ENCODE measurements at places on chromosomes 6 and 20.

DNA sequence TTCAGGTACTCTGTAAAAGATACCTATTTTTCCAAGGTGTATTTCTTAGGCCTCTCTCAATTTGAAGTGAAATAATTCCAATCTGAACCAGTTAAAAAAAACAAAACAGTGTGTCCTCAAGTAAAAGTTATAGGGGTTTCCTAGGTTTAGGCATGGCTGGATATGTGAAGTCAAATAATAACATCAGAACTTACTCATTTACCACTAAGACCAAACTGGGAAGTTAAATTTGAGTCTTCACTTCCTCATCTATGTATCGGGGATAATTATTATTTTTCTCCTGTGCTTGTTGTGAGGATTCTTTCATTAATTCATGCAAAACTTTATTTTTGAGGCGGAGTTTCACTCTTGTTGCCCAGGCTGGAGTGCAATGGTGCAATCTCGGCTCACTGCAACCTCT, 86.2 kb upstream of the PTPRK start:
- DNase-seq = no peak
- H3K27ac ChIP-seq = no peak overlapping the region
- H3K36me3 ChIP-seq = no peaks in the 10 kb centered on the region
- no peak overlapping the region for H3K4me3 ChIP-seq
- H3K4me1 ChIP-seq = no peaks in the 10 kb centered on the region
- no peaks in the 10 kb centered on the region for H3K27me3 ChIP-seq

DNA sequence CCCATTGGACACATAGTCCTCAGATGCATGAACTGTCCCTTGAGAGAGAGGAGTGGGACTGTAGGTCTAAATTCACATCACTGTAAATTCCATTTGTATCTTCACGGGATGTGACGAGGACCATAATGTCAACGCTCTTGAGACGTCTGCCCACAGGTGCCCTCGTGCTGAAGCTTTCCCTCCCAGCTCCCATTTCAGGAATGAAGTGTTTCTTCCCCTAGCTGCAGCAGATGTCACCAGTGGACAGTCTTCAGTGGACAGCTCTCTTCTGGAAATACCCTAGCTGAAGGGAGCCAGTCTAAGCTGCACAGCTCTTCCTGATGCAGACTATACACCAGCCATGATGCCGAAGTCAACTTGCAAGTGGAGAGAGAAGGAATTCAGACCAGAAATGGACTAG, 217.4 kb upstream of the ECI2 start:
- H3K27me3 ChIP-seq = peaks cover 2% of the 10 kb centered on the region
- H3K27ac ChIP-seq = no peak overlapping the region
- no peak overlapping the region for H3K4me3 ChIP-seq
- H3K4me1 ChIP-seq = no peaks in the 10 kb centered on the region
- H3K36me3 ChIP-seq = no peaks in the 10 kb centered on the region

GRCh38 chr6:131946404-131946991, 4.7 kb downstream of the CCN2 start:
- H3K4me1 ChIP-seq = peaks cover 12% of the 10 kb centered on the region
- H3K36me3 ChIP-seq = no peaks in the 10 kb centered on the region
- H3K4me3 ChIP-seq = no peak overlapping the region
- H3K27me3 ChIP-seq = peaks cover 23% of the 10 kb centered on the region
- H3K27ac ChIP-seq = no peak overlapping the region

- H3K4me1 ChIP-seq = no peaks in the 10 kb centered on the region
- H3K36me3 ChIP-seq = peaks cover 32% of the 10 kb centered on the region
- H3K27me3 ChIP-seq = no peaks in the 10 kb centered on the region
- no peak overlapping the region for H3K4me3 ChIP-seq
- no peak overlapping the region for H3K27ac ChIP-seq
- no peak for DNase-seq
These were observed 50.5 kb upstream of the LTV1 start for GRCh38 chr6:143792402-143793279.

GRCh38 chr6:44481056-44481455, 93.5 kb downstream of the CDC5L start:
- peaks cover 2% of the 10 kb centered on the region for H3K27me3 ChIP-seq
- H3K4me3 ChIP-seq = no peak overlapping the region
- H3K27ac ChIP-seq = no peak overlapping the region
- peaks cover 2% of the 10 kb centered on the region for H3K4me1 ChIP-seq
- no peaks in the 10 kb centered on the region for H3K36me3 ChIP-seq

Measured in CD4-positive, alpha-beta T cell (primary cell).